Activated T-cell treated with anti-CD3 and anti-CD28 coated beads for 1 hour (primary cell): ENCODE measurements at places on chromosomes 4 and X.

DNA sequence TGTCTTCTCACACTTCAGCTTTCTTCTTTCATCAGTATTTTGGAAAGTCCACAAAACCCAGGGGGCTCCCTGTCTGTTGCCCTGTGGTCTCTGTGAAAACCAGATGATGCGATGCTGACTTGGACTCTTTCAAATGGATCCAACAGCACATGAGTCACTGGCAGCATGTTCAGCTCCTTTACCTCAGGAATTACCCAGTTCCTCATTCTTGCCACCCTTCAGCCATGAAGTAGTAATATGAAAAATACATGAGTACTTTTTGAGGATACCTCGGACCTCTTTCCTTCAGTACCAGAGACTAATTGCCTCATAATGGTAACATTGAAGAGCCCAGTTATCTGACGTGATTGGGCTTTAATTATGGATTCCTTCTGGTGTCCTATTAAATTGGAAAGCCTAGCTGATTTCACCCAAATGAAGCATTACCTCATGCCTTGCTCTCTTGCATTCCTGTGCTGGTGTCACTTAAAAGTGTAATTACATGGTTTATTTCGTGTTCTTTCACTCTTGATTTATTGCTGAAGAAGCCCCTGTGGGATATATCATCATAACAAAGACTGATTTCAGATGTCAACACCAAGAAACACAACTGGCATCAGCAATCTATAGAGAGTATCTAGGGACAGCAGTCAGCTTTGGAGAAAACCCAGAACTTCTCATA lies 63.4 kb downstream of the NFKB1 start:
- no peak for DNase-seq

GRCh38 chr4:118968005-118968404 lies 79.4 kb downstream of the SYNPO2 start:
- DNase-seq: no peak

- no peak for DNase-seq
Measured at GRCh38 chr4:15774020-15774420, 4.1 kb upstream of the CD38 start.

DNA sequence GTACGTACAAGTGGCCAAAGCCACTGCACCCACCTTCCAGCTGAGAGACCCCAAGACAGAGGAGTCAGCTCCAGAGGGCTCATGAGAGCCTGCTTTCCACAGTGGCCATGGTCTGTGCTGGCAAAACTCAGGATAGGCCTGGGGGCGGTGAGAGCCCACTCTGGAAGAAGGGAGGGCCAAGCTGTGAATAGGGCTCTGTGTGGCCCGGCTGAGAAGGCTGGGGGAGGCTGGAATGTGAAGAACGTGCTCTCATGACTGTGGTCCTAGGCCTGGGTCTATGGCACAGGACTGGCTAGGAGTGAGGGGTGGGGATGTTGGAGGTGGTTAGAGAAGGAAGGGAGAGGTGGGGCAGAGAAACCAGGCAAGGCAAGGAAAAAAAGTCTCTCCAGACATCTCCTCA lies 13.3 kb downstream of the STARD8 start:
- no peak for DNase-seq

DNA sequence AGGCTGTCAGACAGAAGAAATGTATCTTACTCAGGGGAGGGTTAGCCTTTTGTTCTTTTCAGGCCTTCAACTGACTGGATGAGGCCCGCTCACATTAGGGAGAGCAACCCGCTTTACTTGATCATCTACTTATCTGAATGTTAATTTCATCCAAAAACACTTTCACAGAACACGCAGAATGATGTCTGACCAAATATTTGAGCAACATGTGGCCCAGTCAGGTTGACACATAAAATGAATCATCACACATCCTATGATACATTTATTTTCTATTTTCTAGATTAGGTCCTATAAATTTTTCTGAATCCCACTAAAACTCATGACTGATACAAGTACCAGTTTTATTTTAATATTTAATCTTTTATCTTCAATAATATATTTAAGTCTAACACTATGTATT lies 260.3 kb downstream of the IL15 start:
- no peak for DNase-seq

- no peak for DNase-seq
Measured at GRCh38 chr4:33395731-33396485, 2675.7 kb downstream of the PCDH7 start.

- DNase-seq: no peak
Measured at GRCh38 chrX:109199726-109200125, 282.2 kb downstream of the GUCY2F start.

- no peak for DNase-seq
Measured at GRCh38 chr4:83489711-83490326, 4.9 kb upstream of the ABRAXAS1 start.

GRCh38 chrX:9919632-9920172 lies 47.5 kb upstream of the CLDN34 start:
- no peak for DNase-seq

DNA sequence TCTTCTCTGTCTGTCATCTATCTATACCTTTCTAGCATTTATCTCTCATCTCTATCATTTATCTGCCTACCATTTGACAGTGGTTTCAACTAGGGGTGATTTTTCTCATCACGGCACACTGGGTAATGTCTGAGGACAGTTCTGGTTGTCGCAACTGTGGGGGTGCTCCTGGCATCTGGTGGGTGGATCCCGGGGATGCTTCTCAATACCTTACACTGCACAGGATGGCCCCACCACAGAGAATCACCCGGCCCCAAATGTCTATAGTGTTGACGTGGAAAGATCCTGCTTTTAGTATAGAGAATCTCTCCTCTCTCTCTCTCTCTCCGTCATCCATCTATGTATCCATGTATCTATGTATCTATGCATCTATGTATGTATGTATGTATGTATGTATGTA lies 7.2 kb downstream of the P2RY8 start:
- no peak for DNase-seq

DNA sequence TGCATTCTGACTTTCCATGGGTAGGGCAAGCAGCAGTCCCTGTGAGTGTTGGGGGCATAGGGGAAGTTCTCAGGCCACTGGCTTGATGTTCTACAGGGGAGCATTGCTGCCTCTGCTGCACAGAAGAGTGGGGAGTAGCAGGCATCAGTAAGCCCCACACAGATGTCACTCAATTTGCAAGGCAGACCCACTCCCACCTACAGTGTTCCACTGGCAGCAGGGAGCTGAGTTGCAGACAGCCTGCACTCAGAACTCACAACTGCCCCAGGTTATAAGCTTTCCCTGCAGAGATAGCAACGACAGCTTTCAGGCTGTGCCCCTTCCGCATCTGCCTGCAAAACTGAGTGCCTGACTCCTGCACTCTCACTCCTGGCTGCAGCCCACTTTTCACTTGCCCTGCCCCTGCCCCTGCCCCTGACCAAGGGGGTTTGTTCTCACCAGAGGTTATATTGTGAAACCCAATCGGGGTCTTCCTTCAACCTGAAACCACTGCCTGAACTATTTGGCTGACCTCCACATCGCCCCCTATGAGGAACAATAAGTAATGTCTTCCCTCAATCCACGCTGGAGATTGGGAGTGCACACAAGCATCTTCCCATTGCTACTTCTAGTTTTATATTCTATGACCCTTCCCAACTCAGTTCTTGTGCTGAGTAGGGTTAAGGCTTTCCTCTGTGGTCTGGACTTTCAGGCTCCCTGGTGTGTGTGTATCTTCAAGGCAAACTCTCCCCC lies 227.4 kb upstream of the CXorf51B start:
- no peak for DNase-seq

DNA sequence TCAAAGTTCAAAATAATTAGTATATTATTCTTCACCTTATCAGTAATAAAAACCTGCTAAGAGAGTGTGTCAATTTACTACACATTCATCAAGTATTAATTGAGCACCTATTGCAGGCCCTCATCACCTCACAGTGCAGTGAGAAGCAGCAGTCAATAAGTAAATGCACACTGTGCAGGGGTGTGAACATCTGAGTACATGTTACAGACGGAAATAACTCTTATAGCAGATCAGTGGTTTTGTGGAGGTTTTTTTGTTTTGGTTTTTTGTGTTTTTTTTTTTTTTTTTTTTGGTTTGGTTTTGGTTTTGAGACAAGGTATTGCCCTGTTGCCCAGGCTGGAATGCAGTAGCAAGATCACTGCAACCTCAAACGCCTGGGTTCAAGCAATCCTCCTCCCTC lies 20.3 kb downstream of the KLF3 start:
- no peak for DNase-seq

DNA sequence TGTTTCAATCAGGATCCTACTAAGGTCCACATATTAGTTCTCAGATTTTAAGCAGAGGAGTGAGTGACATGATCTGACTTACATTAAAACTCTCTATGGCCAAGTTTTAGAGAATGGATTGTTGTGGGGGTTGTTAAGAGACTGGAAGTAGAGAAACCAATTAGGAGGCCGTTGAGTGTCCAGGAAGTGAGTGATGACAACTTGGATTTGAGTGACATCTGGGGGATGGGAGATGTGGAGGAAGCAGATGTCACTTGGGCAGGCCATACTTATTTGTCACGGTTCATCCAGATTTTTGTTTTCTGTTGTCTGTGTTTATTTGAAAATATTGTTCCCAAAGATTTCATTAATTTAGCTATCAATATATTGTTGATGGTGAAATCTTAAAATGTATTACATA lies 28.3 kb downstream of the ADD1 start:
- DNase-seq: no peak

- DNase-seq: no peak
Measured at GRCh38 chr4:141020801-141021261, 112.4 kb downstream of the RNF150 start.

DNA sequence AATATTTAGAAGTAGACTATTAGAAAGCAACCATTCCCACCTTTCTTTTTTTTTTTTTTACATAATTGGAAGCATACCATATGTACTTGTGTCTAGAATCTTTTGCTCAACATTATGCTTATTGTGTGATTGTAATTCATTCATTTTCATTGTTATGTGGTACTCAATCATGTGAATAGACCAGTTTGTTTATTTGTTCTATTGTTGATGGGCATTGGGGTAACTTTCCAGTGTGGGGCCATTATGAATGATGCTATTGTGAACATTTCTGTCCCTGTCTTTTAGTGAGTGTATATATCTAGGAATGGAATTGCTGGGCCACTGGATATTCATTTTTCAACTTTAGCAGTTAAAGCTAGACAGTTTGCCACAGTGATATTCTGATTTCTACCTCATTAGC lies 62.5 kb upstream of the MCUB start:
- DNase-seq: no peak

- no peak for DNase-seq
Measured at GRCh38 chr4:123954220-123954619, 557.6 kb downstream of the SPRY1 start.

DNA sequence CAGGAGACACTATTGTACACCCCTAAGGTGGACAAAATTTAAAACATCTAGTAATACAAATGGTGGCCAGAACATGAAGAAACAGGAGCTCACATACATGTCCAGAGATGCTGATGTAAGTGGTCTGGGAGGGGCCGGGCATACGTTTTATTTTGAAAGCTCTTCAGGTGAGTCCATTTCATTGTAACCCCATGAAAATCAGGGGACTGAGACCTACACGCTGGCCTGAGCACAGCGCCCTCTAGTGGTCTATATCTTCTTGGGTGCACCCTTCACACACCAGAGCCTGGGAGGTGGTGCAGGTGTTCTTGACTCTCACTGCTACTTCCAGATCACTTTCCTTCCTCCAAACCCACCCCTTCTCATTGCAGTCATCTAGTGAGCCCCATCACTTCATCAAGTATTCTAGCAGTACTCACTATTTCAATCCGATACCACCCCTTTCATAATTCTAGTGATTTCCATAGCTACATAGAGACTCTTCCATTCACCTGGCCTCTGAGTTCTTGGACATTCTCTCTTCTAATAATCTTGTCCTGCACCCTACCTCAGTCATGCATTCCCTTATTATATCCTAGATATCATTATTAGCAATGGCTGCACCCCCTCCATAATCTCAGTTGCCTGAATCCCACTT lies 4.3 kb upstream of the TLR6 start:
- DNase-seq: peak; percentile 43

DNA sequence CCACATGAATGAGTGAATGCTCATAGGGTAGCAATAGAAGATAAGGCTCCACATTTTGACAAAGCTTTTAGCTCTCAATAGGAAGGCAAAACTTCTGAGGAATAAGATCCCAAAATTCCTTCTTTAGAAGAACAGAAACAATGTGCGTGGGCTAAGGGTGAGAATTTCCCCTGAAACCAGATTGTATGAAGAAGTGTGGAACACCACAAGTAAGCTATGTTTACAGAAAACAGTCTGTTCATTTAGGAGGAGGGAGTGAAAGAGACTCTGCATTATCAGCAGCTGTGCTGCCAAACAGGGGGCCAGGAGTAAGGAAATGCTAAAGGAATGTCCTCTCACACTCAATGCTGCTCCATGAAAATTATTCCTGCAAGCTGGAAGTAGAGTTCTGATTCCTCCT lies 851.6 kb downstream of the CENPC start:
- DNase-seq: no peak

DNA sequence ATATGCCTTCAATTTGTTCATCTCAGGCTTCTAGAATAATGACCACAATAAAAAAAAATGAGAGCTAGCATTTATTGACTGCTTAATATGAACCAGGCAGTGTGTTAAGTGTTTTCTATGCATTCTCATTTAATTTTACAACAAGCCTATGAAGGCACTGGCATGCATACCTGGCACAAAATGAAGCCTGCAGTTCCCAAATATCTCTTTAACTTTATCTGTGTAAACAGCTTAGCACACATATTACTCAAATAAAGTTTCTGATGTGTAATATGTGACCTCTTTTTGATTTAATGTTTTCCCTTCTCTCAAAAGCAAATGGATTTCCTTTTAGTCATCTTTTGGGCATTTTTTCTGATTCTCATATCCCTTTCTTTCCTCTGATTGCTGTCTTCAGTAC lies 671.8 kb downstream of the PCDH7 start:
- no peak for DNase-seq

GRCh38 chrX:22690116-22690515 lies 309.6 kb upstream of the DDX53 start:
- DNase-seq: no peak

DNA sequence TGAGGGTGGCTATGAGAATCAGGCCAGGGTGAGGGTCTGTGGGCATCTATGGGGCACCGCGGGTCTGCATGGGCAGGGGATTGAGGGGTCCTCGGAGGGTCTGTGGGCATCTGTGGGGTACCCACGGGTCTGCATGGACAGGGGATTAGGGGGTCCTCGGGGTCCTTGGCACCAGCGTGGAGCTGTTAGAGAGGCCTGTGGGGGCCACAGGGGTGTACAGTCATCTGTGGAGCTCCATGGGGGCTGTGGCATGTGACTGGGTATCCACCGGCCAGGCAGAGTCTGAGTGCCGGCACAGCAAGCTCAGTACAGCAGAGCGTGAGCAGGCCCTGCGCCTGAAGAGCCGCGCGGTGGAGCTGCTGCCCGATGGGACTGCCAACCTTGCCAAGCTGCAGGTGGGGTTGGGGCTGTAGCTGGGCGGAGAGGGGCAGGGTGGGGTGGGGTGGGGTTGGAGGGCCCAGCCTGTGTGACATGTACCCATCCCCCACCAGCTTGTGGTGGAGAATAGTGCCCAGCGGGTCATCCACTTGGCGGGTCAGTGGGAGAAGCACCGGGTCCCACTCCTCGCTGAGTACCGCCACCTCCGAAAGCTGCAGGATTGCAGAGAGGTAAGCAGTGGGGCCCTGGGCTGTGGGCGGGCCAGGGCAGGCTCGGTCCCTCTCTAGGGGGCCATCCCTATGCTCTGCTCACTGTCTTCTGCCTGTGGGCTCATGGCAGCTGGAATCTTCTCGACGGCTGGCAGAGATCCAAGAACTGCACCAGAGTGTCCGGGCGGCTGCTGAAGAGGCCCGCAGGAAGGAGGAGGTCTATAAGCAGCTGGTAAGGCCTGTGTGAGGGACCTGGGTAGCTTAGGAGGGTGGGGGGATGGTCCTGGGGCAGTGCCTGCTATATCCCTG lies 12.9 kb downstream of the CCDC22 start:
- DNase-seq: no peak

- DNase-seq: no peak
Measured at GRCh38 chr4:154720123-154720522, 23.7 kb upstream of the LRAT start.
